Stimulated activated CD4-positive, alpha-beta T cell treated with anti-CD3 and anti-CD28 coated beads, Interleukin-15, amount 100 ng/mL, for 48 hours (primary cell): ENCODE measurements at places on chromosomes 6 and 20.

DNA sequence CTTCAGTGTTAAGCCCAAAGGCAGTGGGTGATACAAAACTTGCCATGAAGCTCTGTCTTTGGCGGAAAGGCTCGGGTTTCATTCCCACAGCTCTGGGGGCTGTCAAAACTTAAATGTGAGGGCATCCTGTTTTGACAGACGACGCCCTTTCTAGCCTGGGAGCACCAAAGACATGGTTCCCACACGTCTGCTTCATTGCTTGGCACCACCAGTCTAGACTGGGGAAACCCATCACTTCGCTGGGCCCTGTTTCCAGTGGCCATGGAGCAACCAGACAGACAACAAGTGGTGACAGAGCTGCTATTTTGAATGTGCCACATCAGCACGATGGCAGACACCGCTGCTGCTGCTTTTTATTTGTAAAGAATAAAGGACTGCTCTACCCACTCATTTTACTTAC is 127.5 kb downstream of the SASH1 start:
- no peak for DNase-seq

GRCh38 chr20:34535301-34535840 is 19.1 kb downstream of the DYNLRB1 start:
- no peak for DNase-seq

GRCh38 chr6:56445818-56446217 is 196.9 kb downstream of the DST start:
- DNase-seq: no peak

- DNase-seq: no peak
Observed at GRCh38 chr6:109491207-109491938, 8.4 kb upstream of the ZBTB24 start.

DNA sequence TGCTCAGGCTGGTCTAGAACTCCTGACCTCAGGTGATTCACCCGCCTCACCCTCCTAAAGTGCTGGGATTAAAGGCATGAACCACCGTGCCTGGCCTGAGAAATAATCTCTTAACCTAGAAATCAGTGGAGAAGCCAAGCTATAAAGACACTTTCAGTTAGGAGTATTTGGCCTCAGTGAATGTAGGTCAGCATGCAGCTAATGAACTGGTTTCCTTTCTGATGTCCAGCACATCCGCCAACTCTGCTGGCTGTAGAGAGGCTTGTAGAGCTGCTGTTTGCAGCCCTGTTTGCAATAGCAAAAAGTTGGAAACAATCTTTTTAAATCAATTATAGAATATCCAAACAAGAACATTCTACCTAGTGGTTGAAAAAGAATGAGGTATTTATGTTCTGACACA is 42.4 kb upstream of the ELOVL5 start:
- DNase-seq: no peak

DNA sequence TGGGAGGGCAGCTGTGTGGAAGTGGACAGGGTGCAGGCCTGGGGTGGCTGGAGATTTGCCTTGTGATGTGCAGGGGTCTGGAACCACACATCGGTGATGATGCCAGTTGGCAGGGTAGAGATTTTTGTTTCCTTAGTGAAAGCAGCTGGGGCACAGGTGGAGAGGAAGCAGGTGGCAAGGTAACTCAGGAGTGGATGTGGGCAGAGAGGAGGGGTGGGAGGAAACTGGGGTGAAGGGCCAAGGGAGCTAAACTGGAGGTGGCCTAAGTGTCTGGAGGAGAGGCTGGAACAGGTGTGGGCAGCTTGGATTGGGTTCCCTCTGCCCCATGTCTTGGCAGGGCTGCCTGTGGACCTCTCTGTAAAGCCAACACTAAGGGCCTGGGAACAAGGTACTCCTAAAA is 4.7 kb upstream of the SCUBE3 start:
- no peak for DNase-seq

- no peak for DNase-seq
Observed at GRCh38 chr20:39568109-39568508, 606.0 kb downstream of the DHX35 start.

DNA sequence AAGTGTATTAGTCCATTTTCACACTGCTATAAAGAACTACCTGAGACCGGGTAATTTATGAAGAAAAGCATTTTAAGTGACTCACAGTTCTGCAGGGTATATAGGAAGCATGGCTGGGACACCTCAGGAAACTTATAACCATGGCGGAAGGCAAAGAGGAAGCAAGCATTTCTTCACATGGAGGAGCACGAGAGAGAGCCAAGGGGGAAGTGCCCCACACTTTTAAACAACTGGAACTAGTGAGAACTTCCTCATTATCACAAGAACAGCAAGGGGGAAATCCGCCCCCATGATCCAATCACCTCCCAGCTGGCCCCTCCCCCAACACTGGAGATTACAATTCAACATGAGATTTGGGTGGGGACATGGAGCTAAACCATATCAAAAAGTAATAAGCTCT is 28.3 kb upstream of the B3GAT2 start:
- DNase-seq: no peak

GRCh38 chr20:20413810-20414281 is 45.9 kb downstream of the INSM1 start:
- no peak for DNase-seq

- DNase-seq: no peak
Observed at GRCh38 chr6:56481957-56482356, 160.7 kb downstream of the DST start.

DNA sequence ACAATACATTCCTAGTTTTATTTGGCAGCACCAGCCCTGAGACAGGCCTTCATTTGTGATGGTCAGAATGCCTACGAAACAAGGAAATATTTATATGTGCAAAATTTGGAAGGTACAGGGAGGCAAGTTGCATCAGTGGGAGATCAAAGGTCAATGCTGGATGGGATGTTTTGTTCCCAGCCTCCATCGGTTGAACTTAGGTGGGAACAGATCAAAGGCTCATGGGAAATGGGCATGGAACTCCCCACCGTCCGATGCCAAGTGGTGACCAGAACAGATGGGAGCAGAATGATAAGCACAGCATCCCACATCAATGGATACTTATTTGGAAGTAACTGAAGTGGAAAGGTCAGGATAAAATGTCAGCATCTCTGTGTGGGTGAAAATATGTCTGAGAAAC is 177.7 kb upstream of the TNFAIP3 start:
- no peak for DNase-seq

GRCh38 chr6:39824030-39824926 is 32.1 kb downstream of the DAAM2 start:
- no peak for DNase-seq
